Endothelial cell (in vitro differentiated cells): ENCODE measurements at places on chromosomes 6 and 20.
A peak's percentile ranks its signal among the peaks of the same experiment; 100 is the strongest.

DNA sequence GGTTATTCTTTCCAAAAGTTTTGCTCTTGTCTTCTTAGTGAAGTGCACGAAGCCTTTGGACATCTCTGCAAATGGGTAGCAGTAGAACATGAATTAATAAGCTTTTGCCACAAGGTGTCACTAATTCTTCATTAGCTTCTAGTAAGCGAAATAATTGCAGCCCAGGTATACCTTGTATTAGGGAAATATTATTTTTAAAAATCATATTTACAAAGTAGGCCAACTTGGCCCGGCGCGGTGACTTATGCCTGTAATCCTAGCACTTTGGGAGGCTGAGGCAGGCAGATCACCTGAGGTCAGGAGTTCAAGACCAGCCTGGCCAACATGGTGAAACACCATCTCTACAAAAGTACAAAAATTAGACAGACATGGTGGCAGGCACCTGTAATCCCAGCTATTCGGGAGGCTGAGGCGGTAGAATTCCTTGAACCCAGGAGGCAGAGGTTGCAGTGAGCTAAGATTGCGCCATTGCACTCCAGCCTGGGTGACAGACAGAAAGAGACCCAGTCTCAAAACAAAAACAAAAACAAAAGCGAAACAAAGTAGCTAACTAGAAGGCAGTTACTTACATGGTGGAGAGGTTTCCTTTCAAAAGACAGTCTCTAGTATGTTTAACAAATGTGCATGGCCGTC is 8.8 kb upstream of the RSPH3 start:
- H3K27ac ChIP-seq, result no peak overlapping the region
- H3K4me1 ChIP-seq, result peaks cover 2% of the 10 kb centered on the region
- DNase-seq, result no peak
- H3K27me3 ChIP-seq, result peaks cover 5% of the 10 kb centered on the region
- H3K36me3 ChIP-seq, result no peaks in the 10 kb centered on the region

DNA sequence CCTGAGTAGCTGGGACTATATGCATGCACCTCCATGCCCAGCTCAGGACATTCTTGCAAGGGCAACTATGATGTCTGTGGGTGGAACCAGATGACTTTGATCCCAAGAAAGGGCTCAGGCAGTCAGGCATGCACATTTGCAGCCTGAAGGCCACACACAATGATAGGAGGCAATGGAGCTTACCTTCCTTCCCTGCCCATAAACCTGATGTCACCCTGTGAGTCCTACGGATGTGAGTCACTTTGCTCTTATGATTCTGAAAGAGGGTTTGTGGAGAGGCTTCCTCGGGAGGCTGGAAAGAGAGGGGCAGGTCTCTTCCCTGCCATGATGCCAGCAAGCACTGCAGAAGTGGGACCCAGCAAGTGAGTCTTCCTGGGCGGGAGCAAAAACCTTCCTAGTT is 202.4 kb downstream of the LY86 start:
- no peak overlapping the region for H3K27ac ChIP-seq
- no peaks in the 10 kb centered on the region for H3K36me3 ChIP-seq
- DNase-seq, result no peak
- peaks cover 3% of the 10 kb centered on the region for H3K27me3 ChIP-seq

DNA sequence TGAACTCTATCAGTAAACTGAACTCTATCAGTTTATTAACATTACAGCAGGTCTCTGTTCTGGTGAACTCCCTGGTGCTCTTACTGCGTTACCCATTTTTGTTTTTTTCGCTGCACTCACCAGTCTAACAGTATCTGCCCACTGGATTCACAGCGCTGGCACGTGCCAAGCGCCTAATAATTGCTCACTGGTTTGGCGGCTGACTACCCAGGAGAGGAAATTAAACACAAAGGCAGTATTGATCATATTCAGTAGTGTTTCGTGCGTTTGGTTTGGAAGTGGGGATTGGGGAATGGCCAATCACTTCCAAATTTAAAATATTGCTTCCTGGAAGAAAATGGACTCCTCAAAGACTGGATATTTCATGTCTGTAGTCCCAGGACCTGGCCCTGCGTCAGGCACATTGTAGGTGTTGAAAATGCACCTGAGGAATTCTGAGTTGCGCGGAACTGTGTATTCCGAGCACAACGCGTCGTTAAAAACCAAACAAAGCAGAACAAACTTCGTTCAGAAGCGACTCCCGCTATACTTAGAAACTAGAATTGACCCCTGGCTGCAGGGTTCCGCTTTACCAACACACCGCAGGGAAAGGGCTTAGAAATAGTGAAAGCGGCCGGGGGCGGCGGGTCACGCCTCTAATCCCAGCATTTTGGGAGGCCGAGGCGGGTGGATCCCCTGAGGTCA is 1.1 kb upstream of the RPS12 start:
- H3K4me1 ChIP-seq, result peaks cover 33% of the 10 kb centered on the region
- peaks cover 14% of the 10 kb centered on the region for H3K27me3 ChIP-seq
- H3K36me3 ChIP-seq, result peaks cover 25% of the 10 kb centered on the region
- H3K27ac ChIP-seq, result peak overlapping the region; percentile 80

- H3K4me3 ChIP-seq, result no peak overlapping the region
- no peak for DNase-seq
- H3K27ac ChIP-seq, result no peak overlapping the region
- H3K27me3 ChIP-seq, result no peaks in the 10 kb centered on the region
- H3K36me3 ChIP-seq, result no peaks in the 10 kb centered on the region
Measured at GRCh38 chr6:151679081-151679480, 128.4 kb upstream of the ESR1 start.

DNA sequence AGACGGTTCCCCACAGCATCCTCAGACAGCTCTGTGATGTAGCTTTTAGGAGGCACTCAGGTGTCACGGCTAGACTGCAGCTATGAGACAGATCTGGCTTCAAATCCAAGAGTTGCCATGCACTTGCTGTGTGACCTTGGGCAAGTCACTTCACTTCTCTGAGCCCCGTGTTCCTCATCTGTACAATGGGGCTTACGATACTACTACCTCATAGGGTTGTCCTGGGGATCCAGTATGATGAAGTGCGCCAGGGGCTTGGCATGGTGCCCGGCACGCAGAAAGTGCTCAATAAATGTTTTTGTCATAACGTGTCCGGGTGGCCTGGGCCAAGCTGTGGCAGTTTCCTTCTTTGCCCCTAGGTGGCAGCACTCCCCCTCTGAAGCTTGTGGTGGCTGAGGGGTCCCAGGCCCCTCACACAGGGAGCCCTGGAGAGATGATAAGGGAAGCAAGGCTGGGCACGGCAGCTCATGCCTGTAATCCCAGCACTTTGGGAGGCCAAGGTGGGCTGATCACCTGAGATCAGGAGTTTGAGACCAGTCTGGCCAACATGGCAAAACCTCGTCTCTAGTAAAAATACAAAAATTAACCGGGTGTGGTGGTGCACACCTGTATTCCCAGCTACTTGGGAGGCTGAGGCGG is 19.1 kb upstream of the CHMP4B start:
- H3K27me3 ChIP-seq, result no peaks in the 10 kb centered on the region
- peaks cover 5% of the 10 kb centered on the region for H3K36me3 ChIP-seq
- no peak overlapping the region for H3K4me3 ChIP-seq
- H3K27ac ChIP-seq, result no peak overlapping the region
- peaks cover 38% of the 10 kb centered on the region for H3K4me1 ChIP-seq
- peak; percentile 67 for DNase-seq

- H3K36me3 ChIP-seq, result no peaks in the 10 kb centered on the region
- peaks cover 24% of the 10 kb centered on the region for H3K4me1 ChIP-seq
- DNase-seq, result no peak
- peak overlapping the region; percentile 52 for H3K27ac ChIP-seq
- peaks cover 7% of the 10 kb centered on the region for H3K27me3 ChIP-seq
Measured at GRCh38 chr20:311609-312008, 13.7 kb upstream of the SOX12 start.

DNA sequence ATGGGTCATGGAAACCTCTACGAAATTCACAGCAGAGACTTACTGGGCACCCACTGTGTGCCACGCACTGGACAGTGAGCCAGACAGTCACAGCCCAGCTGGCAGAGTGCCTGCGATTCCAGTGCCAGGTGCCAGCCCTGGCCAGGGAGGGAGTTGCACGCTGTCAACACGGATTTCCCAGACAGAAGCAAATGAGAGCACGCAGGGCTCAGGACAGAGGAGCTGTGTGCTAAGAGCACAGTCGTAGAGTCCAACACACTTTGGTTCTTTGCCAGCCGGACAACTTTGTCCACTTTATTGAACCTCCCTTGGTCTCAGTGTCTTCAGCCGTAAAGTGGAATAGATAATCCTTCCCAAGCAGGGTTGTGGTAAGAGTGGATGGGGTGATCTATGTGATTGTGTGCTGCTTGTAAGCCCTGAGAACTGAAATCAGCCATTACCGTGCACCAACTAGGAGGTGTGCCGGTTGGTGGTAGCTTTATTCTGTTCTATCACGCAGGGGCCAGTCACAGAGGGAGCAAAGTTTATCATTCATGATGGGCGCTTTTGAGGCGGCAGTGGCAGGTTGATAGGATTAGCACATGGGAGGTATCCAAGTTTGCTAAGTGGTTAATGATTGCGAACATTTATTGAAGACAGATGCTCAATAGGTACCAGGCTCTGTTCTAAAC is 40.6 kb downstream of the SIRPA start:
- peaks cover 11% of the 10 kb centered on the region for H3K4me1 ChIP-seq
- no peak overlapping the region for H3K27ac ChIP-seq
- no peak for DNase-seq
- peaks cover 36% of the 10 kb centered on the region for H3K36me3 ChIP-seq
- H3K4me3 ChIP-seq, result peak overlapping the region; percentile 39

- H3K27ac ChIP-seq, result no peak overlapping the region
- H3K4me1 ChIP-seq, result no peaks in the 10 kb centered on the region
- H3K36me3 ChIP-seq, result no peaks in the 10 kb centered on the region
- H3K27me3 ChIP-seq, result no peaks in the 10 kb centered on the region
- no peak for DNase-seq
Measured at GRCh38 chr6:141133836-141134235, 998.9 kb upstream of the GJE1 start.

DNA sequence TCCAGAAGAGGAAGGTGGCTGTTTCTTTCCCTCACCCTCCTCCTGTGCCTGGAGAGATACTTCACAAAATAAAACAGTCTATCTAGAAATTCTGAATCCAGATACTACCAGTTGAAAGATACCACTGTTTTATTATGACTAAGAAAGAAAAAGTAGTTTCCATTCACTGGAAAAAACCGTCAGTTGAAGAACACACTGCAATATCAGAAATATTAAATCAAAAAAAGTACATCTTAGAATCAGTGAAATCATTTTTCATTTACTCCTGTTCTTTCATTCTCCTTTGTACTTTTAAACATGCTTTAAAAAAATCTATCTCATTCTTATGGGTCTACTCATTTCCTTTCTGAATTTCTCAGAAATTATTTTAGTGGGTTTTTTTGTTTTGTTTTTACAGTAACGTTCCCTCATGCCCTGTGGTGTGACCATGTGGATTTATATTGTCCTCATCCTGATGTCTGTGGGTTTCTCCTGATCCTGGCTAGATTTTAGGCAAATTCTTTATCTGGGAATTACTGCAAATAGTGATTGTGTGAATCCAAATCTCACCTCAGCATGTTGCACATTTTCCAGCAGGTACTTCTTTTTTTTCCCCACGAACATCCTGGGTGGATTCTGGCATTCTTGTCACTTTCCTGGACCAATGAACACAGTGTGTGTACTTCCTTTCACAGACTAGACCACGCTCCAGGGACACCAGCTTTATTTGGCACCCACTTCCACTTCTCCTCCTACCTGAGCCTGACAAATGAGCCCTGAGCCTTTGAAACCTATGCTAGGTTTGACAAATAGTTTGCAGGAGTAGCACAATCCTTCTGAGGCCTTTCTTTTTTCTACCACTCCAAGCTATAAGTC is 114.0 kb upstream of the LAMP5 start:
- H3K27me3 ChIP-seq, result no peaks in the 10 kb centered on the region
- no peak for DNase-seq
- peaks cover 11% of the 10 kb centered on the region for H3K4me1 ChIP-seq
- no peaks in the 10 kb centered on the region for H3K36me3 ChIP-seq
- H3K27ac ChIP-seq, result no peak overlapping the region

DNA sequence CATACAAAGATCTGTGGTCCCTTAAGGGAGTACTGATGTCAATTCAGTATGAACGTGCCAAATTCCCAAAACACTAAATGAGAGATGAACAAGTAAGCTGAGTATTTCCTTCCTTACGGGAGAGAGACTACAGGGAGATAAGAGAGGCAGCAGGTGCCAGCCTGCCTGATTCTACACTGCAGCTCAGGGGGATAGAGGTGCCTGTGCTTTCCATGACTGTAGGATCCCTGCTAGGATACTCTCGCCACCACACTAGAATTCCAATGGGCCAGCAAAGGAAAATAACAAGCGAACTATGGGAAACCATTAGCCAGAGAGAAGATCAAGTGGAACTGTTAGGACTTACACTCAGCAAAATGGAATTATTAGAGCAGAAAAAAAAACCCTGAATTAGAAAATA is 198.5 kb upstream of the BTBD3 start:
- no peaks in the 10 kb centered on the region for H3K27me3 ChIP-seq
- no peaks in the 10 kb centered on the region for H3K36me3 ChIP-seq
- no peak overlapping the region for H3K27ac ChIP-seq
- H3K4me3 ChIP-seq, result no peak overlapping the region

GRCh38 chr6:128246472-128247260 is 273.7 kb downstream of the PTPRK start:
- no peaks in the 10 kb centered on the region for H3K27me3 ChIP-seq
- no peak overlapping the region for H3K4me3 ChIP-seq
- H3K4me1 ChIP-seq, result no peaks in the 10 kb centered on the region
- H3K27ac ChIP-seq, result no peak overlapping the region
- DNase-seq, result no peak

- DNase-seq, result peak; percentile 83
- no peak overlapping the region for H3K4me3 ChIP-seq
- H3K27me3 ChIP-seq, result peaks cover 4% of the 10 kb centered on the region
- no peaks in the 10 kb centered on the region for H3K36me3 ChIP-seq
- no peak overlapping the region for H3K27ac ChIP-seq
Measured at GRCh38 chr20:59495894-59496510, 108.3 kb upstream of the PHACTR3 start.

DNA sequence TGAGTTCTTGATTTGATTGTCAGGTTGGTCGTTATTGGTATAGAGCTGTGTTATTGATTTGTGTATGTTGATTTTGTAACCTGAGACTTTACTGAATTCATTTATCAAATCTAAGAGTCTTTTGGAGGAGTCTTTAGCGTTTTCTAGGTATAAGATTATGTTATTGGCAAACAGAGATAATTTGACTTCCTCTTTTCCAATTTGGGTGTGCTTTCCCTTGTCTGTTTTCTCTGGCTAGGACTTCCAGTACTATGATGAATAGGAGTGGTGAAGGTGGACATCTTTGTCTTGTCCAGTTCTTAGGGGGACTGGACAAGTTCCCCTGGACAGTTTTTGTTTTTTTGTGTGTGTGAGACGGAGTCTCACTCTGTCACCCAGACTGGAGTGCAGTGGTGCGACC is 17.4 kb downstream of the HLA-DOA start:
- H3K27me3 ChIP-seq, result no peaks in the 10 kb centered on the region
- peak overlapping the region; percentile 1 for H3K4me3 ChIP-seq
- H3K4me1 ChIP-seq, result peaks cover 14% of the 10 kb centered on the region

GRCh38 chr6:45574885-45575284 is 197.2 kb upstream of the SUPT3H start:
- no peak overlapping the region for H3K4me3 ChIP-seq
- H3K27ac ChIP-seq, result no peak overlapping the region
- H3K4me1 ChIP-seq, result peaks cover 31% of the 10 kb centered on the region
- peaks cover 2% of the 10 kb centered on the region for H3K27me3 ChIP-seq
- no peaks in the 10 kb centered on the region for H3K36me3 ChIP-seq
